Metanephros (tissue), 2 donors: ENCODE measurements at places on chromosomes 11 and 22. TPM values are rescaled to one million over a fixed set of nuclear protein-coding genes. Genes with fewer than 3 reads are reported as not detected.

MYBPC3 gene
- 0.23 TPM for total RNA-seq

ISX gene
- total RNA-seq: 0.06 TPM

TMEM135 gene
- total RNA-seq: 62.8 TPM

OR6A2 gene
- 0.41 TPM for total RNA-seq

TH gene
- 1.3 TPM for total RNA-seq

SAA1 gene
- total RNA-seq: not detected

SOX6 gene
- 58.1 TPM for total RNA-seq

DEPDC7 gene
- 3.9 TPM for total RNA-seq

ZNF280B gene
- total RNA-seq: 2.0 TPM

MS4A4E gene
- total RNA-seq: 1.3 TPM

TRIM29 gene
- total RNA-seq: 3.0 TPM

HEPHL1 gene
- not detected for total RNA-seq

ALX4 gene
- total RNA-seq: 0.29 TPM

GDPD4 gene
- total RNA-seq: not detected

VPREB1 gene
- total RNA-seq: 1.2 TPM

SLC37A2 gene
- total RNA-seq: 5.3 TPM

APOA5 gene
- total RNA-seq: not detected

OR51B4 gene
- 1.5 TPM for total RNA-seq

BDNF gene
- total RNA-seq: 1.3 TPM

PRODH gene
- total RNA-seq: 12.9 TPM

TRIM49C gene
- total RNA-seq: not detected

HSCB gene
- 13.8 TPM for total RNA-seq

EXT2 gene
- total RNA-seq: 99.1 TPM

PC gene
- total RNA-seq: 33.6 TPM

CARD10 gene
- 18.7 TPM for total RNA-seq

APOBEC3B gene
- 2.6 TPM for total RNA-seq

SYTL2 gene
- 81.9 TPM for total RNA-seq

PTPN5 gene
- total RNA-seq: 0.99 TPM

YPEL1 gene
- 20.6 TPM for total RNA-seq

IGLL5 gene
- total RNA-seq: 1.3 TPM

FAM180B gene
- 0.70 TPM for total RNA-seq

EXPH5 gene
- total RNA-seq: 10.3 TPM

UQCR10 gene
- 119 TPM for total RNA-seq

FAT3 gene
- 26.1 TPM for total RNA-seq

SYT12 gene
- 0.18 TPM for total RNA-seq

RAB39A gene
- total RNA-seq: 1.5 TPM

LDHAL6A gene
- 0.12 TPM for total RNA-seq

HRAS gene
- total RNA-seq: 23.0 TPM

NCAM1 gene
- total RNA-seq: 102 TPM

C11orf52 gene
- total RNA-seq: 8.2 TPM

DGAT2 gene
- total RNA-seq: 6.2 TPM

TMEM132A gene
- total RNA-seq: 55.6 TPM

HBB gene
- 1,761 TPM for total RNA-seq
